ENCODE measurements at places on chromosomes 6 and 20.

GRCh38 chr6:44976677-44977641 is 351.2 kb upstream of the RUNX2 start:
- DNase-seq: no peak

- peak; percentile 3 for DNase-seq
Measured at GRCh38 chr6:122143813-122144601, 255.4 kb upstream of the HSF2 start.

DNA sequence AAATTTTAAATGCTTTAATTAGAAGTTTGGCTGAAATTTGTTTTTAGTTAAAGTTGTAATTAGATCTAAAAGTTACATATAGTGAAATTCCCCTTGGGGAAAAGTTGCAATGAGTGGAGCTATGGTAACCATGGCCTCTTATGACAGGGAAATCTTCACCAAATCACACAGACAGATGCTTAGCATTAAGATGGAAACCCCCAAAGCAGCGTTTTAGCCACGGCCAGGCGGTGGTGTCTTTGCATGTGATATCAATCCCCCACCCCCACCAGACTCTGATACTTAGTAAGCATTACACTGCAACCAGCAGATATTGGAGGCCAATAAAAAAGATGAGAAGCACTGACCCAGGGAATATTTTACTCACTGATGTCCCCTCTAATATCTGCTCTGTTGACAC is 75.7 kb downstream of the REPS1 start:
- no peak for DNase-seq

- DNase-seq: no peak
Measured at GRCh38 chr20:57210054-57210910, 56.2 kb downstream of the BMP7 start.

DNA sequence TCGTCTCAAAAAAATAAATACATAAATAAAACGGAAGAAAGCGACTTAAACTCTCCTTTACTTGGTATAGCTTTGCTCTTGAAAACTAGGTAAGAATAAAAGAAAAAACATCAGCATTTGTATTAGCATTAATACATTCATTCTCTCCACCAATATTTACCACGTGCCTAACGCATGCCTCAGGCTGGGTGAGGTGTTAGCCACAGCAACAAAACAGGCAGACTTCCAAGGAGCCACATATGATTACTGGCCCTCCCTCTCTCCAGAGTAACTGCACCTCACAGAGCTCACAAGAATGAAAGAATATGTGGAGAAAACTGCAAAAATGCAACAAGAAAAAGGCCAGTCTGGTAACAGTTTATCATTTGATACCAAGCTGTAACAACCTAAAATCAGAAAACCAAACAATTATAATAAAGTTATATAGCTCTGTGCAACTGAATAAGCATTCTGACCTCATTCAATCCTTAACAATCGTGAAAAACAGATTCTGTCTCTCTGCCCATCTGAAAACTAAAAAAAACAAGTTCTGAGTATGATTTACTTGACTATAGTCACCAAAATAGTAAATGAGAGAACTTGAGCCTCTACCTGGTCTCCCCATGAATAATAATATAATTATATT is 5.2 kb downstream of the NAPB start:
- DNase-seq: no peak

GRCh38 chr6:7723041-7723447 is 2.9 kb upstream of the BMP6 start:
- no peak for DNase-seq
